ENCODE measurements at places on chromosomes 5 and 9.

GRCh38 chr5:50744776-50745175, 78.3 kb downstream of the PARP8 start:
- no peak for DNase-seq

- no peak for DNase-seq
These were observed 14.7 kb downstream of the GM2A start for GRCh38 chr5:151267491-151268260.

DNA sequence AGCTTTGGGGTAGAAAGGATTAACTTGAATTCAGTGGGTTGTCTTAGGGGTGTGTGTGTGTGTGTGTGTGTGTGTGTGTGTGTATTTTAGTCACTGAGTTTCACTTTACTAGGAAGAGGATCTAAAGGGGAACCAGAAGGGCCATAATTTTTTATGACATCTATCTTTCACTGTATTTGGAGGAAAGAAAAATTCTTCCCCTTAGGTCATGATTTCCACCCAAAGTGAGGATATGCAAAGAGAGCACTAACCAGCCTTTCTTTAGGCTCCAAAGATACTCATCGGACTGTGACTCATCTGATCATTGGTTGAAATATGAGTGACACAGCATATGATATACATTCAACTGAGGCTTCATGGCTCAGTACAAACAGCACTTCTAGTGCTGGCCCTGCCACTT, 75.2 kb upstream of the RASGRF2 start:
- DNase-seq, result no peak

- DNase-seq, result no peak
These were observed 2.9 kb downstream of the ANKDD1B start for GRCh38 chr5:75614176-75614575.

DNA sequence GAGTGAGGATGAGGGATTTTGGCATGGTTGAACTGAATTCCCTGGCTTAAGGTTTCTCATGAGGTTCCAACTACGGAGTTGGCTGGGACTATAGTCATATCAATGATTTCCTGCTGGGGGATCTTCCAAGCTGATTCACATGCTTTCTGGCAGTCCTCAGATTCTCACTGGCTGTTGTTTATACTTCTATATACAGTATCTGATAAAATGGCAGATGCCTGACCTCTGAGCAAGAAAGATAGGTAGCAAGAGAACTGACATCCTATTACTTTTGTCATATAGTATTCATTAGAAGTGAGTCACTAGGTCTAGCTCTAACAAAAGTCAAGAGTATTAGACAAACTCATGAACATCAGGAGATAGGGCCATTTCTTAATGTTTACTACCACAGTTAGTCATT, 440.9 kb upstream of the EDIL3 start:
- no peak for DNase-seq

- DNase-seq, result no peak
These were observed 4.5 kb downstream of the SHROOM1 start for GRCh38 chr5:132825834-132826391.

DNA sequence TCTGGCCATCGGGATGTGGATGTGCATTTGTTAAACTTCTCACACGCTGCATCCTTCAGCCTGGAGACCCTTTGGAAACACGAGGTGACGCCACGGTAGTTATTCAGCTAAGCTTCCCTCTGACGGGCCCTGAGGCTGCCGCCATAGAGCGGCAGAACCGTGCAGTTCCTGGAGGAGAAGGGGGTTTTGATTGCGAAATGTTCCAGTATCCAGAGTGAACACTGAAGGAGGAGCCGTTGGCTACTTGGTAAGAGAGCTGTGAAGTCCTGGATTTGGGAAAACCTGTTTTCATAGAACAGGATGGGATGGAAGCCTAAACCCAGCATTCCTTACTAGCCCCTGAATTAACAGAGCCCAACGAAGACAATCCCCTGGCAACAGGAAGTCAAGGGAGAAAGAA, 23.0 kb upstream of the EXOC3 start:
- no peak for DNase-seq
